ENCODE measurements at places on chromosomes 5 and 9. TPM values are rescaled to one million over a fixed set of nuclear protein-coding genes. Genes with fewer than 3 reads are reported as not detected.

DNA sequence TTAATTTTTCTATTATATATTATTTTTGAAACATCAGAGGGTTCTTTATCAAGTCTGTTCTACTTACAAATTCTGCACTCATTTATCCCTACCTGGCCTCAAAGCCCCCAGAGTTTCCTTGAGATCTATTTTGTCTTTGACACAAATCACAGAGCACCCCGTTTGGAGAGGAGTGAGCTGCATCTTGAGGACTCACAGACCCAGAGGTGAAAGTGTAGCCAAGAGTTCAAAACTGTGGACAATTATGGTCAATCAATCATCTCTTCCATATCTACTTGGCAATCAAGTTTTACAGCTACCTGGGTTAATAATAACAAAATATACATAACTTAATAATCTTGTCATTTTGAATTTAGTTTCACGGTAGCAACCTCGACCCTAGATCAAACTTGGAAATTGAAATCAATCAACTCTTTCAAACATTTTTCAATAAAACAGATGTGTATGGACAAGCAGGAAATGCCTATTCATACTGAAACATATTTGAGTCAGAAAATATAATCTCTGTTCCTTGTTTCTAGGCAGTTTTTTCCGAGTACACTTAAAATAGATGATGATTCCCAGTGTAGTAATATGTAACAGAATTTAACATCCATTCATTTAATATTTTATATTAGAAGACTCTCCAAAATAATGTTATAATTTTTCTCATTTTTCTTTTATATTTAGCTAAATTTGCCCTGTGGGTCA, 13.7 kb upstream of the SYK start:
- DNase-seq = no peak
- no peak overlapping the region for H3K27ac ChIP-seq

GRCh38 chr9:95273369-95274022, 44.0 kb downstream of the FANCC start:
- H3K36me3 ChIP-seq = peaks cover 5% of the 10 kb centered on the region
- DNase-seq = no peak
- no peak overlapping the region for H3K4me3 ChIP-seq
- H3K27me3 ChIP-seq = no peaks in the 10 kb centered on the region

DNA sequence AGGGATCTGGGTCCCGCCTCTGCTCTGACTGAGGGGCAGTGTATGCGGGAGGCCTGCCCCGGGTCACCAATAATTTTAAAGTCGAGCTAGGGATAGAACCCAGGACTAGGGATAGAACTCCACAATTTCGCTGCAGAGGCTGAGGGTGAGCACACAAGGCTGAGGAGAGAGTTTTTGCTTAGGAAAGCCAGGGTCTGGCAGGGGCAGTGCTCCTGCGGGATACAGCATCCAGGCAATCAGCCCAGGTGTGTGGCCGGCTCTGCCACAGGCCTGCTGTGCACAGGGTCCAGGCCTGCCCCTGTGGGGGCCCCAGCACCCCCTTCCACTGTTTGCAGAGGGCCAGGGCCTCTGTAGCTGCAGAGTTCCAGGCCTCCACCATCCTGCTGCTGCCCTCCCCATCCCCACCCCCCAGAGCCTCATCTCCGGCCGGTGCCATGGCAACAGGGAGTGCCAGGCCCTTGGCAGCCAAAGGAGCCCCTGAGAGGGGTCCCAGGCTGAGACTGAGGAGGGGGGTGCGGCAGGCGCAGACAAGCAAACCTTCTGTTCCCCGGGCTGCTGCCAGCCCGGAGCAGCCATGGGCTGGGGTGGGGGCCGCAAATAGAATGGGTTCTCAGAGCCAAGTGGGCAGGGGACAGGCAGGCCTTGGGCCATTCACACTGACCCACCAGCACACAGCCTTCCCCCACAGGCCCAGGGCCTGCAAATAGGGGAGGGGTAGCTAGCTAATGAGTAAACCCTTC, 8.6 kb downstream of the PDGFRB start:
- H3K4me1 ChIP-seq = peaks cover 70% of the 10 kb centered on the region
- no peak for DNase-seq

DNA sequence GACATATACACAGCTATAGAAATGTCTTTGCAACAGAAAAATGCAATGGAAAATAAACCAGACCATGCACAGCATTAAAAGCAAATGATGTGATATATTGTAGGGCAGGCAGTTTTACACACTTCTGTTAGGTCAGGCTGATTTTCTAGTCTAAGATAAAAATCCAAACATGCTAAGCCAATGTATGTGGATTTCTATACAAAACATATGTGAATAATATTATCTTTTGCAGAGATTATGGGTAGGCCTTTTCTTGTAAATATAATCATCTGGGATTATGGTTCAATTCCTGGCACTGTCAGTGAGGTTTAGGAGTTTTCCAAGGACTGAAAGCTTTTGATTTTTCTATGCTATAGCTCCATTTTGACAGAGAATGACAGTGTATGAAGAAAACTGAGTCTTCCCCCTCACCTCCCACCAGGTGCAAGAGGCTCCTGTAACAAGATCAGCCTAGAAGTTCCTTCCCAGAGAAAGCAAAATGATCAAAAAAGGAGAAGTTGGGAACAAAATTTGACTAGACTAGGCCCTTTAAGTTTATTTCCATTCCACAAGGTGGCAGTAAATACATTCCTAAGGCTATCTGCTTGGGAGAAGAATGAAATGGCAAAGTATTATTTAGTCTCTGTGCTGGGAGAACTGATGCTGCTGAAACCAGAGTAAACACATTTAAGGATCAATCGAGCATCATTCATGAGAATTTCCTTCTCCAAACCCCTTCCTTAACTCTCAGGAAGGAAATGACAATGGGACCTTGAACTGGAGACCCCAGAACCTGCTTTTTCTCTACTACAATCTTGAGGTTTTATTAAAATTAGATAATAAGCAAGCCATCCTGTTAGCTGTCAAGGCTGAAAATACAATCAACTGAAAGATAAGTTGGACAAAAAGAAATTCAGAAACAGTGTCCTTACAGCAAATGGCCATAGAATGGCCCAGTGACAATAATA, 133.0 kb upstream of the TUT7 start:
- H3K4me3 ChIP-seq = no peak overlapping the region
- H3K4me1 ChIP-seq = peaks cover 10% of the 10 kb centered on the region
- DNase-seq = no peak
- no peak overlapping the region for H3K27ac ChIP-seq
- no peaks in the 10 kb centered on the region for H3K36me3 ChIP-seq

Gene ACTBL2
- not detected for total RNA-seq

Gene SLC46A2
- total RNA-seq = not detected

Gene RASGEF1C
- not detected for total RNA-seq

Gene PLPP7
- total RNA-seq = 0.21 TPM
